ENCODE measurements at places on chromosomes 1 and 21.

GRCh38 chr1:6544831-6545230 is 9.5 kb downstream of the NOL9 start:
- DNase-seq: peak; percentile 25

- DNase-seq: no peak
Measured at GRCh38 chr1:9294910-9295636, 2.4 kb downstream of the SPSB1 start.

DNA sequence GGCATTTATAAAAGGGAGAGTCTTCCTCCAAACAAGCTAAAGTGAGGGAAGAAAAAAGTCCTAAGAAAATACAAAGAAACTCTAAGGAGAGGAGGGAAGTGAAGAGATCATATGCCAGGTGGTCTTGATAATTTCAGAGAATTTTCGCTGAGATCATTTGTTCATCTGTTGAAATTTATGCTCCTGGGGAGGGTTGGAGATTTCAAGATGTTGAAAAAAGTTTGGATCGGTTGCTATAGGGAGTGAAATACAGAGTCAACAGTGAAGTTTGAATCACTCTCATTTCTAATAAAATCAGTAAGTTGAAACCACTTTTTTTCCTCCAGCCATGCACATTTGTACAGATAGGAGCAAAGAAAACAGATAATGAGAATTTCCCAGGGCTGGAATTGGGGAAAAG is 299.1 kb upstream of the ADAMTS5 start:
- no peak for DNase-seq

GRCh38 chr1:23897083-23897482 is 16.1 kb downstream of the CNR2 start:
- DNase-seq: no peak

GRCh38 chr1:45452503-45452902 is 38.5 kb downstream of the TESK2 start:
- DNase-seq: no peak

- no peak for DNase-seq
Measured at GRCh38 chr1:77081834-77082233, 137.4 kb downstream of the PIGK start.

DNA sequence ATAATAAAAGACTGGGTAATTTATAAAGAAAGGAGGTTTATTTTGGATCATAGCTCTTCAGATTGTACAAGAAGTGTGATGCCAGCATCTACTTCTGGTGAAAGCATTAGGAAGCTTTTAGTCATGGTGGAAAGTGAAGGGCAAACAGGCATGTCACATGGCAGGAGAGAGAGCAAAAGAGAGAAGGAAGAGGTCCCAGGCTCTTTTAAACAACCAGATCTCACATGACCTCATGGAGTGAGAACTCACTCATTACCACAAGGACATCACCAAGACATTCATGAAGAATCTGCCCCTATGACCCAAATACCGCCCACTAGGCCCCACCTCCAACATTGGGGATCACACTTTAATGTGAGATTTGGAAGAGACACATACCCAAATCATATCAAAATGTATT is 10.0 kb downstream of the RPTN start:
- DNase-seq: no peak

DNA sequence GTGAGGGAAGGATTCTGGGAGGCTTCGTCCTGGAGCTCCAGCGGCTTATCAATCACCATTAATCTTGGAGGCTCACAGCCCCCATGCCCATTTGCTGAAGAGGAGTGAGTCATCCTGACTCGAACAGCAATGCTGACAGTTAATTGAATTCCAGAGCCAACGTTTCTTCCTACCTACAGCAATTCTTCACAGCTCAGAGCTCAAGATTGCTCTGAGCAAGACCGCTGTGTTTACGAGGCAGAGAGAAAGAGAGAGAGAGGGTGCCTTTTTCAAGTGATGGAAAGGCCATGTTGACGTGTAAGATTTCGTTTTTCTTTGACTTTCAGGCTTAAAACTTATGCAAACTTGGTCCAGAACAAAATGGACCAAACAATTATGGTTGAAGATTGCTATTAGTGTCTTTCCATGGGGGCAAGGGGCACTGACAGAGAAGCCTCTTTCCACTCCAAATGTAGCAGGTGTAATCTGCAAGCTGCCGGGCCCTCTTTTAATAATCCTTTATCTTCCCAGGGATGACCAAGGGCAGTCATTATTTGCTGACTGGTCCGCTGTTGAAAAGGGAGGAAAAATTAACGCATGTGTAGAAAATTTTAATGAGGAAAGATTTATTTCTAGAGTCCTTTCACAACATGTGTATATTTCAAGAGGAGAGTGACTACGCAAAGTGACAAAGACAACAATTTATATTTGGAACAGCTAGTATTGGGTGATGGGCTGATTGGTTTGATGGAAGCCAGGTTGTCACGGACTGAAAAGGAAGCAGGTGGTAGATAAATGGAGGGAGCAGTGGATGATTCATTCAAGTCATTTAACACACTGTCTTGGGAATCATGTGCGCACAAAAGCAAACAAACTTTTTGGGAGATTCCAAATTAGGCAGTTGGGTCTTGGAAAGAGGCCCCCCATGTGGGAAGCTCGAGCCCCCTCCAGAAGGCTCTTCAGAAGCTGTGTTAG is 136.1 kb upstream of the IRF2BP2 start:
- DNase-seq: no peak

GRCh38 chr1:184053881-184054280 is 2.4 kb downstream of the TSEN15 start:
- DNase-seq: no peak

GRCh38 chr1:16984717-16985116 is 4.3 kb upstream of the MFAP2 start:
- no peak for DNase-seq

DNA sequence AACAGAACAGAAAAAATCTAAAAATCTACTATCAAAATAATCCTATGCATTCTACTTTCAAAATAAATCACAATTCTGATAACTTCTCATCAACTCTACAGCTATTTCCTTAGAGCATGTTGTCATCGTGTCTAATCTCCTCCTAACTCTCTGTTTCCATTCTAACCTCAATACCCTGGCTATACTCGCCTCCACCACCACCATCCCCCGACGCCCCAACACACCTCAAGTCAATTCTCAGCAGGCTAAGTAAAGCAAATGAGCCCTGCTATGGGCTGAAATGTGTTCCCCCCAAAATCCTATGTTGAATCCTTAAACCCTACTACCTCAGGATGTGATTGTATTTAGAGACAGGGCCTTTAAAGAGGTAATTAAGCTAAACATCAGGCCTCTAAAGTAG is 34.6 kb downstream of the NRDC start:
- DNase-seq: no peak

DNA sequence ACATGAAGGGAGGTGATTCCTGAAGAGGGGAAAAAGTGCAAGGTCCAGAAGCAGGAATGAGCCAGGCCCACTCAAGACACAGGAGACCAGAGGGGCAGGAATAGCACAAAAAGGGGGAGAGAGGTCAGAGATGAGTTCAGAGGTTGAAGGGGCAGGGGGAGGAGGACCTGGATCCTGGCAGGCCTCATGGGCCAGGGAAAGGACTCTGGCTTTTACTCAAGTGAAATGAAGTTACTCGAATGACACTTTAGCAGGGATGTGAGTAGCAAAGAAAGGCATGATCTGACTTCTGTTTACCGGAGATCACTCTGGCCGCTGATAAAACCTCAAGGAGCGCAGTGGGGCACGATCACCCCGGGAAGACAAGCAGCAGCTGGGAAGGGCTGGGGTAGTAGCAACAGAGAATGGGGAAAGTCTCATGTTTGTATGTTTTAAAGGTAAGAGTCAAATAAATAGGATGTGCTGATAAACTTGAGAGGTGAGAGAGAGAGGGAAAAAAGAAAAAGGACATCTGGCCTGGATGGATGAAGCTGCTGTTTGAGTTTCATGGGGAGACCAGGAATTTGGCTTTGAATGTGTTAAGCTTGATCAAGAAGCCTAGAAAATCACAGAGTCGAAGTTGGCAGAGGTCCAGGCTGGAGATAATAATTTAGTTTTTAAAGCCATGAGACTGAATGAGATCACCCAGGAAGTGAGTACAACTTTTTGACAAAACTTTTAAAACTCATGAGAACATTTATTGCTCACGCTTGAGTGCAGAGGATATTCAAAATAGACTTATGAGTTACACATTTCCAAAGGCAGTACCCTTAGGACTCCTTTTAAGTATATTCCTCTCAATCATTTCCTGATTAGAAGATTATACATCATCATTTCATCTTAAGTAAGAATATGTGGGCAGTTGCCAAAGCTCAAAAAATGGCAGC is 156.0 kb downstream of the RERE start:
- DNase-seq: no peak

DNA sequence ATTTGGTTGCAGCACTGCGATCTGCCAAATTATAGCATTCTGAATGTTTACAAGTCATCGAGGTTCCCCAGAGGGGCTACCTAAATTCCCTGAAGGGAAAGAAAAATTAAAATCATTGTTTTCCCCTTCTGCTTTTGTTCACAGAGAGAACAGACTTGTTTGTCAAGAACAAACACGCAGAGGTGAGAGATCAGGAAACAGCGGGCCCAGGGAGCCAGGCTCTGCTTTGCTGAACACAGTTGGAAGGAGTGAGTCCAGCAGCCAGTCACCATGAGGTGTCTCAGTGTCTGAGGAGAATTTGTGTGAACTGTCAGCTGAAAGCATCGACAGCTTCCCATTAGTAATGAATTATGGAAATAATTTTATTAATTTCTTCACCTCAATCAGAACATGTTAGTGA is 52.5 kb downstream of the RWDD3 start:
- DNase-seq: no peak

DNA sequence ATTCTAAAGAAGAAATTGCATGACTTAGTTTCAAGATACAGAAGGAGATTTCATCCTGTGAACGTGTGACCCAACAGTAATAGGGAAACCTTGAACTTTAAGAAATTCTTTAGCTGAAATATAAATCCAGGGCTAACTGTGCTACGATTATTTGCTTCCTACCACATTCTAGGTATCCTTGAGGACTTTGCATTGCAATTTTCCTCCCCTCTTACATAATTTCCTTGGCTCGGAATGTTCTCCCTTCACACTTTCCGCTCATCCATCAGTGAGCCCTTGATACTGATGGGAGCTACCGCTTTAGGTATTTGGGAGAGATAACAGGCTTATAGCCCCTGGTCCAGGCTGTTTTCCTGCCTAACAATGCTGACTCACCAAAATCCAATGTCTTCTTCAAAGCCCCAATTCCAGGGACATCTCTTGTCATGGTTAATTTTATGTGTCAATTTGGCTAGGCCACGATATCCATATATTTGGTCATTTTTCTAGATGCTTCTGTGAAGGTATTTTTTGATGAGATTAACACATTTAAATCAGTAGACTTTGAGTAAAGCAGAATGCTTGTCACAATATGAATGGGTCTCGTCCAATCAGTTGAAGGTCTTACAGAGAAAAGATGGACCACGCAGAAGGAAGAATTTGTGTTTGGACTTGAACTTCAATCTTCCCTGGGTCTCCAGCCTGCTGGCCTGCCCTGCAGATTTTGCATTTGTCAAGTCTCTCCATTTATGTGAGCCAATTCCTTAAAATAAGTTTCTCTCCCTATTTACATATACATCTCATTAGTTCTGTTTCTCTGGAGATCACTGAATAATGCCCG is 121.2 kb downstream of the PTPN14 start:
- DNase-seq: no peak

GRCh38 chr1:83829106-83829505 is 169.8 kb downstream of the TTLL7 start:
- DNase-seq: no peak

- DNase-seq: no peak
Measured at GRCh38 chr1:148264374-148265276, 112.5 kb upstream of the NBPF11 start.

- DNase-seq: no peak
Measured at GRCh38 chr1:76335882-76336281, 261.3 kb downstream of the ST6GALNAC3 start.

DNA sequence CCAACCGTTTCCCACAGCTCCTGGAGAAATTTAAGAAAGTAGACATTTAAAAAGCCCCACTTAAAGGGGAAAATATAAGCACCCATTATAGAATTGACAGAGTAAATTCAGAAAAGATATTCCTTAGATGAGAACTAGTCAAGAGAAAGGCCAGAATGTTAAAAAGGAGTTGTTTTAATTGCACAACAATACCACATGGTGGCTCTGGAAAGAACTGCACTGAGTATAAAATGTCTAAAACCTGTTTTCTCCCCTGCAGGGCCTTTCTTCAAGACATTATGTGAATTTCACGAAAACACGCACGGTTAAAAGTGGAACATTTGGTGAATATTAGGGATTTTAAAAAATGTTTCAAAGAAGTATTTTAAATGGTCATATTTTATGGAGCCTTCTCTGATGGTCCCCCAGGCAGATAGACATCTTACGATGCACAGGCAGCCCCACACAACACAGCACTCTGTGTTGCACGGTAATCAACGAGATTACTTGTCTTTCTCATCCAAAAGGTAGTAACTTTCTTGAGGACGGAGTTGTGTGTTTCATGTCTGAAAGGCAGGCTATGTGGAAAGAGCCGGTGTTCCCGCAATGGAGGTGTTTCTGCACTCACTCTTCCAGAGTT is 101.9 kb downstream of the PRRX1 start:
- DNase-seq: no peak

DNA sequence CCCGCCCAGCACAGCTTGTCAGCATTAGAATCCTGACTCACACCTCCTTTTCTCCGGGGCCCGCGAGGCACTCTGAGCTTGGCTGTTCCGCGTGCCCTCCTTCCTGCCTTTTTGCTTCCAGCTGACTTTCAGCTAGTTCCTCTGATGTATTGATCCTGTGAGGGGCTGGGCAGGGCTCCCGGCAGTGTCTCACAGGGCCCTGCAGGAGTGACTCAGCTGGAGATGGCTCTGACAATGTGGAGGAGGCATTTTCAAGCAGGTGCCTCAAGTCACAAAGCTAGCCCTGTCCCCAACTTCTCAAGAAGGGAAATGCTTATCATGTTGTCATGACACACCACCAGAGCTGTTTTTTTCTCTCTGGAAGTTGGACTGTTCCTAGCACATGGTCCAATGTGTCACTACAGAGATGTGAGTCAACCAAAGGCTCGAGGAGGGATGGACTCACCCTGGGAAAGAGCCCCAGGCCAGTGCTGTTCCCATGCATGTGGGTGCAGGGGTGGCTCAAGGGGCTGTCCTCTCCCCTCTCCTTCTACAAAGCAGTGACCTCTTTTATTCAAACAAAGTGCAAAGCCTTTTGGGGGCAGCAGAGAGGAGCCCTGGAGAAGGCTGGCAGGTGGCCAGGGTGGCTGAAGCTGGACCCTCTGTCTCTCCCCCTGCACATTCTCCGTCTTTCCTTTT is 30.6 kb downstream of the SYT6 start:
- DNase-seq: no peak

- no peak for DNase-seq
Measured at GRCh38 chr1:224747578-224747977, 131.5 kb downstream of the CNIH3 start.

DNA sequence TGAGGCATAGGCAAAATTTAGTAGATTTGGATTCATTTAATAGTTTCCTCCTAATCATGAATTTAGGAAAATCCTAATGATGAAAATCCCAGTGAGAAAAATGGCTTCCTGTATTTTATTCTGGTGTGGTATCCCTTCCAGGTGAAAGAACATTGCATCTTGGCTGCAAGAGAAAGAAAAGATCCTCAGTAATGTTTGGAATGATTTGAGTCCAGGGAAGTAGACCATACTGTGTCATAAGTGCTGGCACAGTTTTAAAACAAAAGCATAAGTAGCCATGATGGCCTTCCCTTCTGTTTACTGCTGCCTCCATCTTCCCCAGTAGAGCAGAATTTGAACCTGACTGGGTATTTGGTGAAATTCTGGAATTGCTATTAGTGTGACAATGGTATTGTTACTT is 52.8 kb downstream of the CACHD1 start:
- no peak for DNase-seq

- DNase-seq: no peak
Measured at GRCh38 chr21:46066591-46067331, 31.2 kb upstream of the COL6A2 start.

- DNase-seq: no peak
Measured at GRCh38 chr1:46203738-46204405, 738 bp downstream of the LURAP1 start.

GRCh38 chr1:204936765-204937164 is 66.1 kb downstream of the NFASC start:
- DNase-seq: no peak

Measured in T-helper 1 cell (primary cell).